Thymus (tissue), 14 donors: ENCODE measurements at places on chromosomes 3 and 15. TPM values are rescaled to one million over a fixed set of nuclear protein-coding genes. Genes with fewer than 3 reads are reported as not detected.

GRCh38 chr15:47788685-47789084, 71.4 kb downstream of the SEMA6D start:
- no peak for DNase-seq

DNA sequence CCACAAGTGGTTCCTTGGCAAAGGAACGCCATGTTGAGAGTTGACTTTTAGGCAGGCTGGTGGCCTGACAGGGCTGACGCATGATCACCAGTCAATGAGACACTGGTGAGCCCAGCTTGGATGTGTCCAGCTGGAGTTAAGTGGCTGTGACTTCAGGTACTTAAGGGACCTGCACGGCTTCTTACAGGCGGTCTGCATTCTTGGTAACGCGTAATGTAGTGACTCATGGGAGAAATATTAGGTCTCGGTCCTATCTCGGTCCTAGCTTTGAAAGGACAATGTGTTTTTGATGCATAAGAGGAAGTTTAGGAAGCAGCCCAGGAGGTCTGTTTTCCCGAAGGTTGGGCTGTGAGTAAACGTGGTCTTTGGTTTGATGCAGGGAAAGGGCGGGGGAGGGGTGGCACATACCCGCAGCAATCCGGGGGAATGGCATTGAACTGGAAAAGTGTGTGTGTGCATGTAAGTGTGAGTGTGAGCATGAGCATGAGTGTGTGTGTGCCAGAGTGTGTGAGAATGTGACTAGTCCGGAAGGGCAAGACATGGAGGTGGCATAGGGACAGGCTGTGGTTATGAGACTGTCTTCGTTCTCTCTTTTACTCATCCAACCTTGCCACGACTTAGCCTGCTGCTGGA, 55.3 kb downstream of the FAM43A start:
- no peak for DNase-seq

GRCh38 chr3:162354356-162354755, 857.7 kb downstream of the OTOL1 start:
- DNase-seq, result no peak

DNA sequence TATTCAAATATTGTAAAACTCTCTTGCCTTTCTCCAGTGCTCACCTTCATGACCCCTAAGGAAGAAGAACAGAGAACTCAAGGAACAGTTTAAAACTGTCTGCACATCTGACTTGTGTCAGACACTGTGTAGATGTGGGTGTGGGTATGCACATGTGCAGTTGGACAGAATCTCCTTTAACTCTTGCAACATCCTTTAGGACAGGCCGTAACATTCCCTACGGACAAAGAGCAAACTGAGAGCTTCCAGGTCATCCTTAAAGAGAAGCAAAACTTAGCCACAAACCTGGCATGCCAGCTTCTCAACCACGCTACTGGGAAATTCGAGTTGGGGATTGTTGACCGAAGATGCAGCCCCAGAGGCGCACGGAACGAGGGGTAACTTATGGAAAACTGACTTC, 4.1 kb upstream of the SFMBT1 start:
- DNase-seq, result no peak

DNA sequence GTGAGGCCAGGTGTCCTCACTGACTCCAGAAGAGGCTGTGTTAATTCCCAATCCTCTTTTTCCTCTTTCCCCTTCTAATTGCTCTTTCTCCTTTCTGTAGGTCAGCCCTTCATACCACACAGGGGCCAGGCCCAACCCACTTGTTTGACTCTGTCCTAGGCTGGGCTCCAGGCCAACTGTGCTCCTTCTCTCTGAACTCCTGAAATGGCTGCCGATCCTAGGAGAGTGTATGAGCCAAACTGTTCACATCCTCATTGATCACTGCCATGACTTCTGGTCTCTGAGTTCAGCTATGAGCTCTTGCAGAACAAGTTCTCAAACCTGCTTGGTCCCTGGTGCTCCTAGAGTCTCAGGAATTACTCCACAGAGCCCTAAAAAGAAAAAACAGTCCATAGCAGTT, 145.1 kb downstream of the VGLL4 start:
- DNase-seq, result no peak

DNA sequence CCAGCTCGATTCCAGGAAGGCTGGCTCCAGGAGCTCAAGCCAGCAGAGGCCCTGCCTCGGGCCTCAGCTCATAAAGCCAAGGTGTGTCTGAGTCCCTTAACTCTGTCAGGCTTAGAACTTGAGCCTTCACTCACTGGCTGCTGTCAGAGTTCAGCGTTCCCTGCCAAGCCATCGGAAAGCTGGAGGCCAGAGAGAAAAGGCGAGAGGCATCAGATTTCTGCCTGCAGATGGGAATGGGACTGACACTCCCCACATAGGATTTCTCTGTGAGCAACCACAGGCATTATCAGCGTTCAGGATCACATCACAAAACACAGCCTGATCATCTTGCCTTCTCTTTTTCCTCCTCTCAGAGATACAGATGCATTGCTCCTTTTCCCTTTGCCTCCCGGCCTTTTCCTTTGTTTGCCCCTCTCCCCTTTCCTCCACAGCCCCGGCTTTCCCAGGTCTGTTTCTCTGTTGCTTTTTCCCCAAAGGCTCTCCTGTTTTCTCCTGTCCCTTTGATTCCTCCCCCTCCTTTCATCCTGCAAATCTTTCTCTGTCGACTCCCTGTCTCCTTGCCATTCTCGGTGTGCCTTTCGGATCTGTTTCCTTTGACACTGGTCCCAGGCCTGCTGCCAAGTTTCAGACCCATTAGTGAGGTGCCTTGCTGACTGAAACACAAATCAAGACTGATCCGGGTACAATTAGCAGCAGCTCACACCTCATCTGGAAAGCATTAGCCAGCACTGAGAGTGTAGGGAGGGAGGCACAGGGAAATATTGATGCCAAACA, 44.5 kb upstream of the BOC start:
- no peak for DNase-seq

GRCh38 chr3:29011441-29011840, 269.4 kb upstream of the RBMS3 start:
- DNase-seq, result no peak

DNA sequence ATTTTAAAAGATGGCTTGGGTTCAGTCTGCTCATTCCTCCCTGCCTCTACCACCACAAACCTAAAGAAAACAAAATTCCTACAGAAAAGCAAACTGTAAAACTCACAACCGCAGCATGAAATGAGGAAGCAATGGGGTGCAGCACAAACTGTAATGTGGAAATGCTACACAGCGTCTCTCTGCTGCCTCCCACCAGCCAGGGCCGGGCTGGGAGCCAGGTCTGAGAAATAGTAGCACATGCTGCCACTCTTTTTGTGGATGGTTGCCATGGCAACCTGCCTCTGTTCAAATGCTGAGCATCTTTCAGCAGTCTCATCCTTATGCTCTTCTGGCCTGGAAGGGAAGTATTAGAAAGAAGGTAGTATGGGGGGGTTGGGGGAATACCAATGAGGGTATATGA, 55.4 kb downstream of the EOMES start:
- DNase-seq, result peak; percentile 14

GRCh38 chr3:177478170-177478867, 281.0 kb upstream of the TBL1XR1 start:
- DNase-seq, result no peak

DNA sequence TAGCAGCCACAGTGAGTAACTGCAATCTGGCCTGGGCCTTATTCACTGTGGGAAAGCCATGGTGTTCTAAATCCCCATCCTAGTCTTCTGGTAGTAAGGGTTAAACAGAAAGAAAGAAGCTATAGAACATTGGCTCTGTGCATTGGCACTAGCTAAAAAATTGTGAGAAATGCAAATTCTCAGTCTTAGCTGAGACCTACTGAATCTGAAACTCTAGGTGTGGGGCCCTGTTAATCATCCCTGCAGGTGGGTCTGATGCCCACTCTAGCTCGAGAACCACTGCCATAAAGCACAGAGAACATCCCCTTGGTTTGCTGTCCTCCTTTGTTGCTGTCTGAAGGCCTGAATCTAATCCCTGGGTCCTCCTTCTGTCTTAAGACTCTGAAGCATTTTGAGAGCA, 59.3 kb downstream of the MEIS2 start:
- DNase-seq, result no peak

GRCh38 chr15:59950603-59951388, 53.3 kb upstream of the FOXB1 start:
- no peak for DNase-seq

DNA sequence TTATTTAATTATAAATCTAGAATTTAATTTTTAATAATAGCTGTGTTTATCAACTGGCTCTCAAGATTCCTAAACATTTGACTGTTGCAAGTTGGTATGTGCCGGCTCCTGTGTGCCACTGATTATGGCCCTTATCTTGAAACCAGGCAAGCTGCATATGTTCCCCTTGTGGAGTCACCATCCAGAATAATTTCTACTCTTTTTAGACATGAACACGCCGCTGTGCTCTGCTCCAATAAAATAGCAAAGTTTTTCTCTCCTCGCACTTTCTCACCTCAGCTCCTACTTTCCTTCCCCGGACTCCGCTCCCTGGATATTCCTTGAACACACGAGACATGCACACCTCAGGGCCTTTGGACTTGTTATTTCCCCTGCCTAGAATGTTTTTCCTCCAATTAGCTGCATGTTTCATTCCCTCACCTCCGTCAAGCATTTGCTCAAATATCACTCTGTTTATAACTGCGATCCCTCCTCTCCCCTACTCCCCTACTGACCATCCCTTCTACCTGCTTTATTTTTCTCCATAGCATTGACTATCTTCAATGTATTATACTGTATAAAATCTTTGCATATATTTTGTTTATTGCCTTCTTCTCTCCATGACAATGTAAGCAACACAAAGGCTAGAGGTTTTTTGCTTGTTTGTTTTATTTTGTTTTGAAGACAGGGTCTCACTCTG, 26.1 kb upstream of the ERICH6 start:
- no peak for DNase-seq

DNA sequence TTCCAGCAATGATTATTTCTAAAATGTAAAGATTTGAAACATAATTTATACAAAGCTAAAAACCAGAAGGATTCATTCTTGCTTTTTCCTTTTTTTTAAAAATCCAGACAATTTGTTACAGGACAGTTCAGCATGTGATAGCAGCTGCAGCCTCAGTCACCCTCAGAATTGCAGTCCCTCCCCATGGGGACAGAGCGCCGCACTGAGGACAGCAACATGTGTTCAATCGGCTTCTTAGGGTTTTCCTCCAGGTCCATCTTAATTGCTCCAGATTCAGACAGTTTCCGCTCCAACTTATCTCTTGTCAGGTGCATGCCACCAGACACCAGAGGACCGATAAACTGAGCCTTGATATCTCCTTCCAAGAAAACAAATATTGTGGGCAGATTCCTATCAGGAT, 134.9 kb upstream of the TBC1D5 start:
- no peak for DNase-seq

- no peak for DNase-seq
Observed at GRCh38 chr15:31483053-31483985, 156.7 kb downstream of the KLF13 start.

- DNase-seq, result no peak
Observed at GRCh38 chr15:72182673-72183072, 14.9 kb downstream of the GRAMD2A start.

GRCh38 chr15:64046421-64047153, at the start of gene DAPK2:
Gene DAPK2 (minus strand): TSS chr15:64046485. CDS start chr15:64040261, 6,224 bp downstream.
- peak; percentile 34 for DNase-seq

GRCh38 chr3:195896361-195897080, 11.8 kb downstream of the TNK2 start:
- no peak for DNase-seq

GRCh38 chr15:96354731-96355567, 24.4 kb downstream of the NR2F2 start:
- no peak for DNase-seq

- DNase-seq, result no peak
Observed at GRCh38 chr3:112364291-112364690, 31.3 kb downstream of the CD200 start.

GRCh38 chr3:180325958-180326357, 276.0 kb upstream of the TTC14 start:
- no peak for DNase-seq

GRCh38 chr3:99808163-99808794, 9.4 kb upstream of the CMSS1 start:
- DNase-seq, result peak; percentile 51

DNA sequence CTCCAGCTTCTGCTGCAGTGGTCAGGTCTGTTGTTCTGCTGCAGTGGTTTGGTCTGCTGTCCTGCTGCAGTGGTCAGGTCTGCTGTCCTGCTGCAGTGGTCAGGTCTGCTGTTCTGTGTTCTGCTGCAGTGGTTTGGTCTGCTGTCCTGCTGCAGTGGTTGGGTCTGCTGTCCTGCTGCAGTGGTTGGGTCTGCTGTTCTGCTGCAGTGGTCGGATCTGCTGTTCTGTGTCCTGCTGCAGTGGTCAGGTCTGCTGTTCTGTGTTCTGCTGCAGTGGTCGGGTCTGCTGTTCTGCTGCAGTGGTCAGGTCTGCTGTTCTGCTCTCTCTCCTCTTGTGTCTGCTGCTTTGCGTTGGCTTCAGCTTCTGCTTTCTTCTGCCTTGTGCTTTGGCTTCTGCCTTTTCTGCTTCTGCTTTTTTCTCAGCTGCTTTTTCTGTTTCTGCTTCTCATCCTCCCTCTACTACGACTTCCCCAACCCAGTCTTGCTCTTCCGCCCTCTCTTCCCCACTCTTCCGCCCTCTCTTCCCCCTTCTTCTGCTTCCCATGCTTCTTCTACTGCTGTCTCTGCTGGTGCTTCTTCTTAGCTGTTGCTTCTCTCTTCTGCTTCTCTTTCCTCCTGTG, 50.7 kb downstream of the FAM43A start:
- DNase-seq, result no peak

DNA sequence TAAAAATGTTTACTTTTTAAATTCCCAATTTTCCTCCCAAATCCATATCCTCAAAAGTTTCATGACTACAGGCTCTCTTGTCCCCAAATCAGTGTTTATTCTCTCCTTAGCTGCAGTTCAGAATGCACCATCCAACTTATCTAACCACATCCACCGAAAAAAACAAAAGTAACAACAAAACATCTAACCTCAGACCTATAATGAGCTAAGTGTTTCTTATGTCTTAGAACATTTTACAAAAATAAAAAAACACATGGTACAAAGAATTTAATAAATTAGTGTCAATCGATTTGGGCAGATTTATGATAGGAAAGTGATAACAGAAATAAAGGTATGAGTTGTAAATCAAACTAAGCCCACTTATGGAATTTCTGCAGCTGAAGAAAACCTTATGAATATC, 13.6 kb downstream of the SATB1 start:
- DNase-seq, result peak; percentile 60

GRCh38 chr3:127036209-127037020, 53.5 kb downstream of the PLXNA1 start:
- no peak for DNase-seq

The CAND2 gene
- 0.42 TPM for total RNA-seq

The SLC25A38 gene
- total RNA-seq, result 26.3 TPM

The PATL2 gene
- total RNA-seq, result 2.2 TPM

The SLC38A3 gene
- 0.05 TPM for total RNA-seq

The ARHGEF26 gene
- total RNA-seq, result 1.3 TPM

The ATP13A4 gene
- 0.80 TPM for total RNA-seq

The IL17RB gene
- 0.80 TPM for total RNA-seq

The TF gene
- total RNA-seq, result 1.9 TPM

The WDR49 gene
- total RNA-seq, result 0.90 TPM

The WDR72 gene
- total RNA-seq, result 0.28 TPM

The SV2B gene
- total RNA-seq, result 3.2 TPM

The PDCD7 gene
- 12.2 TPM for total RNA-seq

The TMIE gene
- 0.85 TPM for total RNA-seq
